ENCODE measurements at places on chromosomes 11 and 22.
A peak's percentile ranks its signal among the peaks of the same experiment; 100 is the strongest.

- no peak overlapping the region for H3K27ac ChIP-seq
- H3K36me3 ChIP-seq: no peaks in the 10 kb centered on the region
- H3K4me1 ChIP-seq: no peaks in the 10 kb centered on the region
- H3K4me3 ChIP-seq: no peak overlapping the region
- H3K27me3 ChIP-seq: peaks cover 32% of the 10 kb centered on the region
Observed at GRCh38 chr11:45897556-45897955, 9.5 kb downstream of the FREY1 start.

- no peak for DNase-seq
- H3K4me1 ChIP-seq: peaks cover 38% of the 10 kb centered on the region
- peaks cover 11% of the 10 kb centered on the region for H3K27me3 ChIP-seq
- no peak overlapping the region for H3K27ac ChIP-seq
Observed at GRCh38 chr11:35063488-35063931, 75.5 kb upstream of the CD44 start.

GRCh38 chr11:111397034-111397433, 18.0 kb upstream of the POU2AF1 start:
- H3K36me3 ChIP-seq: no peaks in the 10 kb centered on the region
- H3K4me3 ChIP-seq: no peak overlapping the region

DNA sequence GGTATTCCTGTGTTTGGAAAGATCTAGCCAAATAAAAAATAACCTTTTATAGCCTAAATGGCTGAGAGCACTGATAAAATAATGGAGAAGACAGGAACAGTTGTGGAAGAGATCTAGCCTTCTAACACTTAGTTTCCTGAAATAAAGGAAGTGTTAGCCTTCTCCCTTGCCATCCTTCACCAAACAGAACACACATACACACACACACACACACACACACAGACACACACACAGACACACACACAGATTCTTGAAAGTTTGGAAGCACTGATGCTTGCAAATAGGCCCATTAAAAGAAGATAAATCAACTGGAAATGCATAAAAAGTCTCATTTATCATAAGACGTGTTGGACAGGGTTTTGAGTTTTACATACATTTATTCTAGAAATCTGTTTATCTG, 37.5 kb downstream of the KIRREL3 start:
- no peaks in the 10 kb centered on the region for H3K4me1 ChIP-seq
- H3K36me3 ChIP-seq: no peaks in the 10 kb centered on the region
- H3K4me3 ChIP-seq: no peak overlapping the region
- H3K27ac ChIP-seq: no peak overlapping the region
- peaks cover 4% of the 10 kb centered on the region for H3K27me3 ChIP-seq
- no peak for DNase-seq

DNA sequence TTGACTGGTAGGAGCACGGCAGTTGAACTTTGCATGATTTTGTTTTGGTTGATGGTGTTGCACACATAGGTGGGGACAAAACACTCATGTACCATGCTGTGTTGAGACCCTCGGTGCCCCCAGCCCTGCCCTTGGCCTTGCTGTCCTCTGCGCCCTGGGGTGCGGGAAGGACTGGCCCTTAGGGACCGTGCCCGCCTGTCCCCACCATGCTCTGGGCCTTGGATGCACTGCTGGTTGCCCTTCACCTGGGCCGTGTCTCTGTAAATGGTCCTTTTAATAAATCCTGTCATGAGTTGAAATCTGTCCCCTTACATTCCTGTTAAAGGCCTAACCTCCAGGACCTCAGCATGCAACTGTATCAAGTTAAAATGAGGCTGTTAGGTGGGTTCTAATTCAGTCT, 102.3 kb upstream of the ANO1 start:
- no peaks in the 10 kb centered on the region for H3K36me3 ChIP-seq
- no peak overlapping the region for H3K27ac ChIP-seq
- no peaks in the 10 kb centered on the region for H3K4me1 ChIP-seq
- no peaks in the 10 kb centered on the region for H3K27me3 ChIP-seq
- no peak overlapping the region for H3K4me3 ChIP-seq

DNA sequence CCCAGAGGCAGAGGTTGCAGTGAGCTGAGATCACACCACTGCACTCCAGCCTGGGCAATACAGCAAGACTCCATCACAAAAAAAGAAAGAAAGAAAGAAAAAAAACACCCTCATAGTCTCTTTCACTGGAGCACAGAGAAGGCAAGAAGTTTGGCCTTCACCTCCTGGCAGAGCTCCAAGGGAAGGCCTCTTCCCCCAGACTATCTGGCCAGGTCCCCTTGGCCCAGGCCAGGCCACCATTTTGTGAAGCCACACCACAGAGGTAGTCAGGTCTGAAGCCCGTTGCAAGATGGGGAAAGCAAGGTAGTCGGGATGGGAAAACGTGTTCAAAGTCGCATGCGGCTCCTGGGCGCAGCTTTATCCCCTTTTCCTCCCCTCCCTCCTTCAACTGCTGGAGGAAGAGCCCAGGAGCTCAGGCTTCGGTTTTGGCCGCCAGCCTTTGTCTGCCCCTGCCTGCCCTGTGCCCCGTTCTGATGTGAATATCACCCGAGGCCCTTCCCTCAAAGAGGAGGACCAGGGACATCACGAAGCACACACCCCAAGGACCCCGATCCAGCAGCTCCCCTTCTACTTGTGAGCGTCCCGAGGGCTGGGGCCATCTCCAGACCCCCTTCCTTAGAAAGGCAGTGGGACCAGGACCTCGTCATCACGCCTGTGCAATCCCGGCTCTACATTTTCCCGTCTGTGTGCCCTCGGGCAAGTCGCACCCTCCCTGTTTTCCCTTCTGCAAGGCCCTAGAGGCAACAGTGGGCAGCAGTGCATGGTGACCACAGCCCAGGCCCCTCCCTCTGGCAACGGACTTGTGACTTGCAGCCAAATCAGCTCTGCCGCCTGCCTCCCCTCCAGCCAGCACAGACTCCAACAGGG, 17.7 kb downstream of the CABP7 start:
- no peak overlapping the region for H3K27ac ChIP-seq
- no peak for DNase-seq
- no peak overlapping the region for H3K4me3 ChIP-seq

DNA sequence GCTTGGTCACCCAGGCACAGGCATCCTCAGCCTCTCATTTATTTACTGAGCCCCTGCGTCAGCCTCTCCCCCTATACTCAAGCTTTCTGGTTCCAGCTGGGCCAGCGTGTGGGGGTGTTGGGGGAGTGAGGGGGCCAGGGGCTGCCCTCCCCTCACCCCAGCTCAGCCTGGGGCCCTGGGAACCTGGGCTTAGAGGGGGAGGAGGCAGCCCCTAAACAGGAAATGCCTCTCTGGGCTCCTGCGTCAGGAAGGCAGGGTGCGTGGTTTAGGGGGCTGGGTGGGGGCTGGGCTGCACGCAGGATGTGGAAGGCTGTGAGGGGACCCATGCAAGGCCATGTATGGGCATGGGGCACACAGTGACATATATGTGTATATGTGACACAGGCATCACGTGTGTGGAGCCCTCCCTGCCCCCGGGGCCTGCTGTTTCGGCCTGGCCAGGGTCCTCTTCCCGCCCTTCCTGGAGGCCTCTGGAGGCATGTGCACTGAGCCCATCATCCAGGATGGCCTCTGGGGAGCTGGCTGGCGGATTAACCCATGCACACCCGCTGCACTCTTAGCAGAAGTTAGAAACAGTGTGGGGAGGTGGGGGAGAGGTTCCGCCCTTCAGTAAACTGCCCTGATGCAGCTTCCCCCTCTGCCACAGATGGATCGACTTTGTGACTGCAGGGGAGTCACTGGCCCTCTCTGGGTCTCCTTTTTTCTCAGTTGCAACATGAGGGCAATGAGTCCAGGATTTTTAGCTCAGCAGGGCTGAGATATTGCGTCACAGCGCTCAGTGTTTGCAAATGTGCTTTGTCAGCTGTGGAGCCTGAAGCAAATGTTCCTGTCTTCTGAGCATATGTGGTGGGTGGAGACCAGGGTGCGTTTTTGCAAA, 1.1 kb upstream of the CD248 start:
- peak overlapping the region; percentile 71 for H3K27ac ChIP-seq
- no peak for DNase-seq
- H3K4me3 ChIP-seq: no peak overlapping the region
- H3K27me3 ChIP-seq: peaks cover 7% of the 10 kb centered on the region

DNA sequence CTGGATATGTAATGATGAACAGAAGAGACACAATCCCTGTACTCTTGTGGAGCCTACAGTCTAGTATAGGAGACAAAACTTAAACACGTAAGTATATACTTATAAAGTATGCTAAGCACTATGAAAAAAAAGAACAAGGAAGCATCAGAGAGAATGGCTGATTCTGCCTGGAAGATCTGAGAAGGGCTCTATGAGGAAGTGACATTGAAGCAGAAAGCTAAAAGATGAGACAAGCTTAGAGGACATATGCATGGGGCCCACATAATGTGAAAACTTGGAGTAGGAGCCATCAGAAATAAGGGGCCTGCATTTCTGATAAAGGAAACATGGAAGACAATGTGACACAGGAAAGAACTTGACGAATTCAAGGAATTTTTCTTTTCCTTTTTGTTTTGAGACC, 16.6 kb downstream of the SAA1 start:
- DNase-seq: no peak
- H3K27me3 ChIP-seq: no peaks in the 10 kb centered on the region
- peak overlapping the region; percentile 38 for H3K27ac ChIP-seq
- H3K4me3 ChIP-seq: no peak overlapping the region

- peaks cover 53% of the 10 kb centered on the region for H3K4me1 ChIP-seq
- peak overlapping the region; percentile 65 for H3K4me3 ChIP-seq
- H3K27ac ChIP-seq: peak overlapping the region; percentile 80
- no peaks in the 10 kb centered on the region for H3K27me3 ChIP-seq
Observed at GRCh38 chr11:20367313-20367948, 3.9 kb downstream of the HTATIP2 start.

- peaks cover 22% of the 10 kb centered on the region for H3K36me3 ChIP-seq
- DNase-seq: peak; percentile 75
- H3K27me3 ChIP-seq: no peaks in the 10 kb centered on the region
Observed at GRCh38 chr11:72685560-72686480, 11.6 kb upstream of the PDE2A start.
